SK-N-SH (cell line): ENCODE measurements at places on chromosomes 7 and 10.
A peak's percentile ranks its signal among the peaks of the same experiment; 100 is the strongest.

- peak; percentile 35 for DNase-seq
These were observed 176.4 kb downstream of the AHR start for GRCh38 chr7:17474724-17475344.

GRCh38 chr10:3783316-3783681 is 1.7 kb downstream of the KLF6 start:
- peak; percentile 73 for DNase-seq

GRCh38 chr7:124275411-124275810 is 242.5 kb upstream of the TMEM229A start:
- no peak for DNase-seq

DNA sequence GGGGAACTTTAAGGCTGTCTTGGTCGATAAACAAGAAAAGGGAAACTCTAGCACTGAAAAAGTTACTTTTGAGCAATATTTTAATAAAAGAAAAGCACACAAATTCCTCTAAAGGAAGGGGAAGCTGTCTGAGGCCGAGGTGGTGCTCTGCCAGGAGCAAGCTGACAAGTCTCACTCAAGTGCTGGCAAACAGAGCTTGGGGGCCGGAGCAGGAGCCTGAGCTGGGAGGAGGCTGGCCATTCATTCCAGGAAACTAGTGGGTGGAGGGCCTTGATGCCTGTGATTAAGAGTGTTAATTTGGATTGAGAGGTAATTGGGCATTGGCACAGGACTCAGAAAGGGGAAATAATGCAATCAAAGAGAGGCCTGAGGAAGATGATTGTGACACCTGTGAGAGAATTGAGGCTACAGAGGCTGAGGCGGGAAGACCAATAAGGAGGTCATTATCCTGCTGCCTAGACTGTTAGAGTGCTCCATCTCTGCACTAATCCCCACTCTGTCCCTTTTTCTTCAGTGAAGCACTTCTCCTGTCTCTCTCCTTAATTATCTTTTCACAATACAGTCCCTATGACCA is 154.9 kb upstream of the COL1A2 start:
- DNase-seq, result no peak

- DNase-seq, result no peak
These were observed 190.9 kb downstream of the BMPER start for GRCh38 chr7:34096198-34096651.

GRCh38 chr7:1534330-1535099 is 4.0 kb downstream of the MAFK start:
- DNase-seq, result no peak

DNA sequence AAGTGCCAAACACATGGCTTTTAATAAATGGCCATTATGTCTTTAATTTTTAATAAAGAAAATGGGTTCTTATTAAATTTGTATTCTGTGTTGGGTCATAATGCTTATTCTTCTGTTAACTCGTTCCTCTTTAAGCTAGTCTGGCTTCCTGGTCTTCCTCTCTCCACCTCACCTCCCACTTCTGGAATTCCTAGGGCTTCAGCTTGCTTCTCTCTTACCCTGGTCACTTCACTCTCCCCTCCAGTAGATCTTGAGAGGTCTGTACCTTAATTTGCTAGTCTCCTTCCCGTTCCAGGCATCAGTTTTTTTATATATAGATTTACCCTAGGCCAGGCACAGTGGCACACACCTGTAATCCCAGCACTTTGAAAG is 111.2 kb downstream of the RALA start:
- no peak for DNase-seq

- DNase-seq, result no peak
These were observed 19.0 kb upstream of the ST8SIA6 start for GRCh38 chr10:17473228-17473950.

DNA sequence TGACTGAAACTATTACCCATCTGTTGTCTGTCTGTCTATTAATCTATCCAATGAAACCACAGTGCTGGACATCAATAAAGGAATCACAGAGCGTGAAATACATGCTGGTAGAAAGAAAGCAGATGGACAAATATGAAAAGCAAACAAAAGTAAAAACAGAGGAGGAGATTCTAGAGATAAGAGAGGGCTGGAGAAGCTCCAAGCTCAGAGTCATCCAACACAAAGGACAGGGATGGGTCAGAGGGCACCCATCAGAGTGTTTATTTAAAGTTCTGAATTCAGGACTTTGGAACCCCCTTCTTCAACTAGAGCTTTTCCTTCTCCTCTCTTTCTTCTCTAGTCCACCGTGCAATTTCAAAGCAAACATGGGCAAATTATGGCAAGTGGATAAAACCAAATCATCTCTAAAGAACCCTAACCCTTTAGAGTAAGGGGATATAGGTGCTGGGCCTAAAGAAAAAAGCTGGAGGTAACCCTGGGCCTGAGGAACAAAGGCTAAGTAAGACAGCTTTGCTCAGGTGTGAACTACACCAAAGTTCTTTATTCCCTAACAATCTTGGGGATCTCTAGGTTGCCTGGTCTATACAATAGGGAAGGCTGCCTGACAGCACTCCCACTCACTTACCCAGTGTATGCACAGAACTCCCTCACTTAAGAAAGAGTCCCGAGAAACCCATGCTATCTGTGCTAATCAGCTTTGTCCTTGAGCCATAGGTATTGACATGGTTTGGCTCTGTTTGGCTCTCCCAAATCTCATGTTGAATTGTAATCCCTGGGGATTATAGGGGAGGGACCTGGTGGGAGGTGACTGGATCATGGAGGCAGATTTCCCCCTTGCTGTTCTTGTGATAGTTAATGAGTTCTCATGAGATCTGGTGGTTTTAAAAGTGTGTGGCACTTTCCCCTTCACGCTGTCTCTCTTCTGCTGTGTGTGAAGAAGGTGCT is 97.0 kb downstream of the BAMBI start:
- peak; percentile 23 for DNase-seq
